ENCODE measurements at places on chromosomes 16 and 17.

DNA sequence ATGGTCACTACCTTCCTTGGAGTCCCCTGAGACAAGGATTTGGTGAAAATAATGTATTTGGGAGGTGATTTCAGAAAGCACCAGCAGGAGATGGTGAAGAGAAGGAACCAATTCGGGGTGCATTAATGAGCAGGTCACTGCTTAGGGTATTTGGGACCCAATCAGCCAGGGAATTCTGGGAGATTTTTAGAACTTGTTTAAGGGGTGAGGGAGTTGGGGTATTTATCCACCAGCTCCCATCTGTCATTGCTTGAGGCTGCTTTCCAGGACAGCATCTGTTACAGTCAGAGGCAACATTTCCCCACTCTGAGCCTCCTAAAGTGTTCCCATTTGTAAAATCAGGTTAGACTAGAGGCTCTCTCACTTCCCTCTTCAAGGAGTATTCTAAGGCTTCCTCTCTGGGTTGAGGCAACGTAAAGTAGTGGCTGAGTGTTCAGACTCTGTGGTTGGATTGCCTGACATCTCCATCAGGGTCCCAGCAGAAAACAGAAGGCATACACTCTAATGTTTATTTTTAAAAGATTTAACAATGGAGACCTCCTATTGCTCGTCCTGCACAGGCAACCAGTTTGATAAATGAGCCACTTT lies 60.9 kb downstream of the CLEC19A start:
- no peak for DNase-seq

DNA sequence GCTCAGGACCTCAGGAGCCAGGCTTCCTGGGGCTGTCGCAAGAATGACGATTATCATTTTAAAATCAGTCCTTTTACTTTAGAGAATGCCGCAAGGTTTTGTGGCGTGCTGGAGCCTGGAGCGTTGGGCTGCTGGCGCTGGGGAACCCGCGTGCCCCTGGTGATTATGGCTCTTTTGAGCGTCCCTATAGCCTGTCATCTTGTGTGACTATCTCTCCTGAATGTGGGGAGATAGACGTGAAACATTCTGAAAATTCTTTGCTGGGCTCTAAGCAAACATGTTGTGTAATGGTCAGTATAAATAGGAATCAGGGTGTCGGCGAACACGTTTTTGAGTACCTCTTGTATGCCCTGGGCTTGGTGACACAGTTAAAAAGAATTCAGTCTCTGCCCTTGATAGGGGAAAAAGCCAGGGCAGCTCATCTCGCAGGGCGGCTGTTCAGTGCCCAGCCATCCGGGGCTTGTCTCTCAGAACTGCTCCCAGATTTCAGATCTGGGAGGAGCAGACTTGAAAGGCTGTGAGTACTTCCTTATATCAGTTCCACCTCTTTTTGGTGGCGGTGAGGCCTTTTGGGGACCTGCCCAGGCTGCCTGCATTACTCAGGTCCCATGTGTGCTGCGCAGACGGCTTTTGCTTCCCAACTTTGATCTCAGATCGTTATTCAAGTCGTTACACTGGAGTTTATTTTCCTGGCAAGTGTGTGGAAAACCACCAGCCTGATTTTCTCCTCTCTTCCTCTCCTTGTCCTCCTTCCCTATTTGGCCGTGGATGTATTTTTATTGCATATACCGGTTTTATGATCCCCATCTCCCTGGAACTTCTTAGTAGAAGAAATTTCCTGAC lies 973 bp downstream of the SLC7A6 start:
- DNase-seq: no peak

- no peak for DNase-seq
These were observed 48.5 kb downstream of the TIMM22 start for GRCh38 chr17:1045456-1045855.

DNA sequence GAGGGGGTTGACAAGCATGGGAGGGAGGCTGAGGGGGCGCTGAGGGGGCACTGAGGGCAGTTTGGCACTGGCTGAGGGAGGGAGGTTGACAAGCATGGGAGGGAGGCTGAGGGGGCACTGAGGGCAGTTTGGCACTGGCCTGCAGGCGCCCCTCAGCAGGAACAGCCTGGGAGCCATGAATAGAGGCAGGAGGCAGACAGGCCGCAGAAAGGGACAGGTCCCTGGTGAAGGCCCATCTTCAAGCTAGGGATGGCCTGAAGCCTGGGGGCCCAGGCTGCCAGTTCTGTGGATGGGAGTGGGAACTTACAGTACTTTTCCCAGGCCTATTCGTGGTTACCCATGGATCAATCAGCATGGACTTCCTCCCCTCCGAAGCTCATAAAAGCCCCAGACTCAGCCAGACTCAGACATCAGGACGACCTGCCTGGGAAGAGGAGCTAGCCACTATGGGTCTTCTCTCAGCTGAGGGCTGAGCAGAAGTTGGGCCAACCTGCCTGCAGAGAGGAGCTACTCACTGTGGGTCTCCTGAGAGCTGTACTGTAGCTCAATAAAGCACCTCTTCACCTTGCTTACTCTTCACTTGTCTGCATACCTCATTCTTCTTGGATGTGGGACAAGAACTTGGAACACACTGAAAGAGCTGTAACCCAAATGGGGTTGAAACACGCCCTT lies 72.8 kb upstream of the BRD7 start:
- no peak for DNase-seq

DNA sequence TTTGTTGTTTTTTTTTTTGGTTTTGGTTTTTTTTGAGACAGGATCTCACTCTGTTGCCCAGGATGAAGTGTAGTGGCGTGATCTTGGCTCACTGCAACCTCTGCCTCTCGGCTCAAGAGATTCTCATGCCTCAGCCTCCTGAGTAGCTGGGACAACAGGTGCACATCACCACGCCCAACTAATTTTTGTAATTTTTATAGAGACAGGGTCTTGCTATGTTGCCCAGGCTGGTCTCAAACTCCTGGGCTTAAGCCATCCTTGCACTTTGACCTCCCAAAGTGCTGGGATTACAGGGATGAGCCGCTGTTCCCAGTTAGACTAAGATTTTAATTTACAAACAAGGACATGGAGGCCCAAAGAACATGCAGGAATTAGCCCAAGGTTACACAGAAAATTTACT lies 91.8 kb upstream of the NOL11 start:
- no peak for DNase-seq

DNA sequence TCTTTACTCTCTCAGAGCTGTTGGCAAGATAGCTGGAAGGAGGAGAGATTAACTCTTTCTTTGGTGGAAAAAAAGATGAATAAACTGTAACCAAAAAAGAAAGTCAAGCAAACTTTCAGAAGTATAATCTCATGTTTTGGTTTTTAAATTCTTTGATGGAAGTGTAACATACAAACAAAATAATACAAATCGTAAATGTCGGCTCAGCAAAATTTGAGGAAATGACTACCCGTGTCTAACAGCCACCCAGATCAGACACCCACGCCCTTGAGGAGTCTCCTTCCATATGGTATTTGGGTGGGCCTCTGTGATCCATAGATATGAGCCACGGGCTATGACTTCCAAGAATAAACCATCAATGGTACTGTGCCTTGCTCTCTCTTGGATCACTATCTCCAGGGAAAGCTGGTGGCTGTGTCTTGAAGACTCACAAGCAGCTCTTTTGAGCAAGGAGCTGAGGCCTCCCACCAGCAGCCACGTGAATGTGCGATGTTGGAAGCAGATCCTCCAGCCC lies 9.6 kb upstream of the CD300C start:
- no peak for DNase-seq

- no peak for DNase-seq
These were observed 104.4 kb downstream of the IRX5 start for GRCh38 chr16:55035029-55035428.

DNA sequence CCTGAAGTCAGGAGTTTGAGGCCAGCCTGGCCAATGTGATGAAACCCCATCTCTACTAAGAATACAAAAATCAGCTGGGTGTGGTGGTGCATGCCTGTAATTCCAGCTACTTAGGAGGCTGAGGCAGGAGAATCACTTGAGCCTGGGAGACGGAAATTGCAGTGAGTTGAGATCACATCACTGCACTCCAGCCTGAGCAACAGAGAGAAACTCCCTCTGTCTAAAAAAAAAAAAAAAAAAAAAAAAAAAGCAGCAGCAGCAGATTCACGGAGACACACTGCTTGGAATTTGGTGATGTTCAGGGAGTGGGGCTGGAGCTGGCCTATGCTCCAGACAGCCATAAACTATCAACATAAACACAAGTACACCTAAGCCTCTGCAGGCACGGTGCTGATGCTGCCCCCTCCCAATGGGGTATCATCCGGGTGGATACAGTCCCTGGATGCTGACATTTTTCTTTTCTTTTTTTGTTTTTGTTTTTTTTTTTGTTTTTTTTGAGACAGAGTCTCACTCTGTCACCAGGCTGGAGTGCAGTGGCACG lies 39.6 kb upstream of the RHOT1 start:
- no peak for DNase-seq

GRCh38 chr17:70321352-70321751 lies 152.0 kb downstream of the KCNJ2 start:
- DNase-seq: no peak

DNA sequence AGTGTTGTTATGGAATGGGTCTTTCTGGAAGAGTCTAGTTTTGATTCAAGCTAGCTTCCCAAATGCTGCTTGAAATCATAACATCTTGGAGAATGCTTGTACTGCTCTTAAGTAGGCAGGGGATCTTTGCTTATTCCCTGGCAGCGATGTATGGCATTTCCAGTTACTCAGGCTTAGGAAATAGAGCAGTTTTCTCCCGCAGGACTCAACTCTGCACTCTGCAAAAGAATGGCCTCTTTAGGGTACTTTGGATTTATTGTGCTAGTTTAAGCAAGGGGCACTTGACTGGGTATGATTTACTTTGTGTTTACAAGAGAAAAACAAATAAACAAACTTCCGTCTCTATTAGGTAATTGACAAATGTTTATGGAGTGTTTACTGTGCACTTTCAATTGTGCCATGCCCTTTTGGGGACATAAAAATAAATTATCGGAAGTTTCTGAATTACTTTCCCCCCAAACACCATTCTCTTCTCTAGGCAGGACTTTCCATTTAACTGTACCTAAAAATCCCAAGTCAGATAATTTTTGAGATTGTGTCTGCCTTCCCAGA lies 164.0 kb downstream of the MAP2K6 start:
- DNase-seq: no peak
